ENCODE measurements at places on chromosomes 11 and 22.

- DNase-seq, result no peak
Observed at GRCh38 chr11:19770277-19770676, 57.6 kb downstream of the NAV2 start.

- no peak for DNase-seq
Observed at GRCh38 chr11:22792497-22792896, 37.1 kb downstream of the SVIP start.

DNA sequence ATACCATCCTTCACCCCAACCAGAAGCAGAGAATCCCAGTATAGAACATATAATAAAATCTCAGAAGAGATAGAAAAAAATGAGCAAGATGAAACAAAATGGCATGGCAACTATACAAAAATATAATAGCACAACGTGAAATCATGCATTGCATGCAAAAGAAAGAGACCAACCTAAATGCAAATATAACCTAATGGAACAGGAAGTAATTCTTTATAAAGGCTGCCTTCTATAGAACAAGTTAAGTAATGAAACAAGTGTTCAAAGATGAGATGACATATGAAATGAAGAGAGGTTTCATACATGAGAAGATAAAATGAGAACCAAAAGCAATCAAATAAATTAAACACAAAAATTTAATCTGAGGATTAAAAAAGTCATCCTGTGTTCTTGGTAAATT, 18.5 kb upstream of the ARHGAP20 start:
- DNase-seq, result no peak

DNA sequence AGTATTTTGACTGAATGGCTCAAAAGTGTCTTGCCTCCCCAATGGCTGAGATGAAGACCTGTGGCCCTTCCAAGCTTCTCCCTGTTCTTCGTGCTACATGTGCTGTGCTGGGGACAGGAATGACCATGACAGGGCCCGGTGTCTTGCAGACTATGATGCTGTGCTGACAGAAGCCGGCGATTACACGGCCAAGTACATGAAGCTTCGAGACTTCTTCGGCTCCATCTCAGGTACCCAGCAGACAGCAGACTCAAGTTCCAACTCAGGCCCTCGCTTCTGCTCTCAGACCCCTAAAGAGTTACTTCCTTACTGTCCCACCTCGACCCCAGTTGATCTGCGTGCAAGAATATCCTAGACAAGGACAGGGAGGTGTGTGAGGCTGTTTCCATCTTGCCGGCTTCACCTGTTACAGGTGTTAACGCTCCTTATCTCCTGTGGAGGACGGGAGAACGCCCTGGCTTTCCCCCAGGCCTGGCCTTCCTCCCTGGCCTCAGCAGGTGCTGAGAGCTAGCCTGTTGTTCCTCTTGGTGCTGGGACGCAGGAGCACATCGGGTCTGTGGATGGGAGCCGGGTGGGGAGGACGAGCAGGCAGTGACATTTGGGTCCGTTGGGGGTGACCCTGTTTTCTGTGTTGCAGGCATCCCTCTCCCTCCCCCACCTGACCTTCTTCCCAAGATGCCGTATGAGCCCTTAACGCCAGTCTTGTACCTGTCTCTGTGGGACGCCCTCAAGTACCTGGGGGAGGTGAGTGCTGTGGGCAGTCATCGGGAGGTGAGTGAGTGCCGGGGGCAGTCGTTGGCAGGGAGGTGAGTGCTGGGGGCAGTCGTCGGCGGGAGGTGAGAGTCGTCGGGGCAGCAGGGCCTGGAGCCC, 38.1 kb downstream of the GLB1L2 start:
- no peak for DNase-seq

- no peak for DNase-seq
Observed at GRCh38 chr11:2911785-2912391, 17.3 kb downstream of the PHLDA2 start.

GRCh38 chr11:112752563-112752962, 208.7 kb upstream of the NCAM1 start:
- no peak for DNase-seq

DNA sequence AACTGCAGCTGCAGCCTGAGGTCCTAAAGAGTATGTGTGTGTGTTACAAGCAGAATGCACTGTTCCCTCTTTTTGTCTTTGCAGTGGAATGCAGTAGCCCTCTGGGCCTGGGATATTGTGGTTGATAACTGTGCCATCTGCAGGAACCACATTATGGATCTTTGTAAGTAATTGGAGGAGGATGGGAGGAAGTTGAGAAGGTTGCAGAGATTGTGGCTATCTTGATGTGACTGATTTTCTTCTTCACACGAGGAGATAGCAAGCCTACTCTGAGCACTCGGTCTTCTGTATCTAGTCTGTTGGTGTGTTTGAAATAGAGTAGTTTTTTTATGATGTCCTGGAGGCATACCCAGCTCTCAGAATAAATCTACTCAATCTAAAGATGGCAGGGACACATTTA, 2.3 kb downstream of the RBX1 start:
- DNase-seq, result no peak

GRCh38 chr11:26613759-26614158, 41.7 kb upstream of the MUC15 start:
- no peak for DNase-seq

DNA sequence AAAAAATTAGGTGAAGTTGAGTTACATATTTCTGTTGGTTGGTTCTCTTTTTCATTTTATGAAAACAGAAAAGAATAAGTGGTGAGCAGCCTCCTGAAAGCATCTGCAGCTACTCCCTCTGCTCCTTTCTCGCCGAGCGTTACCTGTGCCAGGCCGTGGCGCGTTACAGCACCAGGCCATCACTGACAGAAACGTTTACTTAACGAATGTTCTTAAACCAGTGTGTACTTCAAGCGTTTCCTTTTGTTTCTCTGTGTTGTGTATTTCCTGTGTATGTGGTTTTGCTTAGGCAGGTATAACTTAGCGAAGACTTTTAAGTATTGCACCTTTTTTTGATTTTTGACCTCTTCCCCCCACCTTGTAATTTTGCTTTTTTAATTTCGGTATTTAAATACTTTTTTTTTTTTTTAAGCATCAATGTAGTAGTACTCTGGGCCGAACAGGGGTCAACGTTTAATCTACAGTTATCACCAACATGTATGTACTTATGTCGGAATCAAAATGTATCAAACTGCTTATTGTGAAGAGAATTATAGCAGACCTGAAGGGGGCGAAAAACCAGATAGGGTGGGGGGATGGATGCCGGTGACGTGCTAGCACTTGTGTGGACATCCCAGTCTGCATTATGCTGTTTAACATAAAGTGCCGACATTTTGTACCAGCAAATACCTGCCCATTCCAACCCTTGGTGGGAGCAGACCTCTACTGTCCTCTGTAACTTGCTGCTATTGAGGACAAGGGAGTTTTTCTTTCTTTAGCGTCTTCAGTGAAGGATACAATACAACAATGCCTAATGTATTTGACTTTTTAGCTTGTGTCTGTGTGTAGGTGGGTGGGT, 21.6 kb upstream of the ADSL start:
- DNase-seq, result peak; percentile 60

DNA sequence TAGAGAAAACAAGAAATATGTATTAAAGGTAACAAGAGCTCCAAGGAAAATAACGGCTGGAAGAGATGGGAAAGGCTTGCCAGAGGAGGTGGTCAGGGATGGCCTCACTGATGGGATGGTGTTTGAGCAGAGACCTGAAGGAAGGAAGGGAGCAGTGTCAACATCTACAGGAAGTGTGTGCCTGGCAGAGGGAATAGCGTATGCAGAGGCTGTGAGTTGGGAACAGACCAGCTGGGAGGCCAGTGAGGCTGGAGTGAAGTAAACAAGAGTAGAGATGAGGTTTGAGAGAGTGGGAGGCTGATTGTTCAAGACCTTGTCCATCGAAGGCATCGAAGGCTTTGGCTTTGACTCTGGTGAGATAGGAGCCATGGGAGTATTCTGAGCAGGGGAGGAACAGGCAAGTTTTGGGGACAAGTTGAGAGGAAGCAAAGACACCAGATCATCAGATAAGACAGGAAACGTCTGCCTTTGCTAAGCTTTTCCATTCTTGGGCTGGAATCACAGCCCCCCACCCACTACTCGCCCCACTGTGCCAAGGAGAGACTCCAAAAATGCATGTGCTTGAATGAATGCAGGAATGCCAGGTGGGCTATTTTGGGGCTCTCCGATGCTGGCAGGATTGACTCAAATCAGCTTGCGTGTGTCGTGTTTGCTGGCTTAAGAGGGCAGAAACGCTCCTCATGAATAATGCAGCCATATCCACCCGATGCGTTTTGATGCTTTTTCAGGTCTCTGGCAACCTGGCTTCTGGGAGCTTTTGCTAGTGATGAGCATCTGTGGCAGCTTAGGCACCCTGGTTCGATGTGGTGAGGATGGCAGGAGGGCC, 7.2 kb downstream of the SGSM1 start:
- DNase-seq, result no peak

- no peak for DNase-seq
Observed at GRCh38 chr11:19772480-19772879, 59.8 kb downstream of the NAV2 start.

- no peak for DNase-seq
Observed at GRCh38 chr11:83520849-83521248, 234.7 kb upstream of the CCDC90B start.

- DNase-seq, result no peak
Observed at GRCh38 chr11:97223647-97224046, 833.8 kb downstream of the JRKL start.

DNA sequence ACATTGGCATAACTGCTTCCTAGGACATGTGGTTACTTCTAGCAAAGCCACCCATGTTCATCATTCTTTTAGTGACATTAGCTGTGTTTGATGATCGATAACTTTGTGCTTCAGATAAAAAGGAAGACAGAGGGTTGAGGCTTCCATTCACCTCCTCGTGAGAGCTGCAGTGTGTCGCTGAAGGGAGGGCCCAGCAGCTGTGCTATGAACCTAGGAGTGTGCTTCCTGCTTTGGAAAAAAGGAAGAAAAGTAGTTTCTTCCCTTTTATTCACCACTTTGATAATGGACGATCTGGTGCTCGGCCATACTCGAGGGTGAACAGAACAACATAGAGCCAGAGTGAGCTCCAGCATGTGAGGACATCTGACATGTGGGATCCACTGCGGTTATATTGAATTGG, 6.1 kb upstream of the RFPL2 start:
- DNase-seq, result no peak

DNA sequence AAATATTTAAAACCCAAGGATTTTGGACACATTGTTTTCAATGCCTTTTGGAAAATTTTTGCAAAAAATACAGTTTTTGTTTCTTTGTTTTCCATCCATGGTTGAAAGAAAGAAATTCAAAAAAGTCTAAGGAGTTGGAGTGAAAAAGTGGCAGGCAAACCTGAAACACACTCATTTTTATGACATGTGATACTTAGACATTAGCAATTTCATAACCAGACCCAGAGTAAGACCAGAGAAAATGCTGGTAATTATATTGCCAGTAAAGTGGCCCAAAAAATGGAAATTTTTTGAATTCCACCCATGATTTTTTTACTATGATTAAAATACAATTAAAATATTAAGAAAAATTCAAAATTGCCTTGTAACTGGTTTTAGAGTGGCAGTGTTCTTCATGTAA, 128.2 kb downstream of the SLC17A6 start:
- no peak for DNase-seq

DNA sequence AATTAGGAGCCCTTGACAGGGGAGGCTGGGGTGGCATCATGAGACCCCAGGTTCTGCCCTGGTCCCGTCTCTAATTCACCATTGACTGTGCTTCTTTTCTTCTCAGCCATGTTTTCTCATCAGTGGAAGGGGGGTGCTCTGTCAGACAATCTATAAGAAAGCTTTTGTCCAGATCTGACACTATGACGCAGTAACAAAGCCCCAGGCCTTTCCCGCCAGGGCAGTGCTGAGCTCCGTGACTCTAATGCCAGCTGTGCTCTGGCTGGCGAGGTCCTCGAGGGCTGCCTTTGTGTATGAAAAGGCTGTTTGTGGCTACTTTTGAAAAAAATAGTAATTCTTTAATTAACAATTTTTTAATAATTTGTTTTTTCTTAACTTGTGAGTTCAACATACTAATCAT, 3.2 kb downstream of the CD6 start:
- peak; percentile 72 for DNase-seq

GRCh38 chr11:102448869-102449224, 3.7 kb downstream of the TMEM123 start:
- DNase-seq, result peak; percentile 30

GRCh38 chr11:77425346-77425745, 48.5 kb downstream of the PAK1 start:
- no peak for DNase-seq

- DNase-seq, result no peak
Observed at GRCh38 chr11:12824281-12825041, 150.2 kb downstream of the TEAD1 start.

GRCh38 chr11:44207292-44207691, 102.6 kb downstream of the ALX4 start:
- DNase-seq, result no peak

DNA sequence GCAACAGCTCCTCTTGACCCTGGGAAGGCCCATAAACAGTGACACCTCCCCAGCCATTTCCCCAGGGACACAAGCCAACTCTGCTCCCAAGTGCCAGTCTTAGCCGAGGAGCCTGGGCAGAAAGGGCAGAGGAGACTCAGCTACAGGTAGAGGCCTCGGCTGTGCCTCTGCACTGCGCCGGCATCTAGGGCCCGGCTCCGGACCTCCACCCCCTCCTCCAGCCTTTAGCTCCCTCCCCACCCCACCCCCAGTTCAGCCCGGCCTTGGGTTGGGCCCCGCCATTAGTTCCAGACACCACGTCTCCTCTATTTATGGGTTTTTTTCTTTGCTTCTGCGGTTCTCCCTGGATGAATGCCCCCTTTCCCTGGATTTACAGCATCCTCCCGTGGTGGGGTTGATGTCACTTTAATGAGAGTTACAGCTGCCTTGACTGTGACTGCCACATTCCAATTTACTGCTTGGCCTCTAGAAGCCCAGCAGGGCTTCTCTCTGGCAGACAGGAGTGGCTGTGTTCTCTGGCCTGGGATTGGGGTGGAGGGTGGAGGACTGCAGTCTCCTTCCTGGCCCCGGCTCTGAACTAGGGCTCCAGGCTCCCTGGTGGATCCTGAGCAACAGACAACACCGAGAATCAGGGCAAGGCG, 13.5 kb upstream of the OAF start:
- no peak for DNase-seq

DNA sequence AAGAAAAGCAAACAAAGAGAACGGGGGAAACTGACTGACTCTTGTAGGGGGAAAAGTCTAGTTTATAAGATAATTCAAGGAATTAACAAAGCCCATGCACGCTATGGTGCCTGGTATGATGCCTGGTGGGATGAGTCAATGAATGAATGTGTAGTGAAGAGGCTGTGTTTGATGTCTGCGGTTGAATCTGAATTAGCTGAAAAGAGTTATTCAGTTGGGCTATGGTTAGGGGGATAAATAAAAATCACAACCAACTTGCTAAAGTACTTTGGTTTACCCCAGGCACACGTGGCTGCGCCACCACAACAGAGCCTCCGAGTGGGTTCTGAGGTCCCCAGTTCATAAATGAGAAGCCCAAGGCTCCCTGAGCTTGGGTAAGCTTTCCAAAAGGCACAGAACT, 369.3 kb upstream of the SYN3 start:
- DNase-seq, result no peak
